ENCODE measurements at places on chromosomes 5 and 9. TPM values are rescaled to one million over a fixed set of nuclear protein-coding genes. Genes with fewer than 3 reads are reported as not detected.

The CTNND2 gene
- total RNA-seq, result 37.3 TPM

The PALM2AKAP2 gene
- 40.9 TPM for total RNA-seq

The SH2D3C gene
- total RNA-seq, result 10.7 TPM

The SMIM23 gene
- total RNA-seq, result not detected

The LHFPL2 gene
- total RNA-seq, result 66.4 TPM

The GPR150 gene
- total RNA-seq, result not detected

The RAI14 gene
- total RNA-seq, result 60.7 TPM

The IFNA21 gene
- not detected for total RNA-seq

The ARSI gene
- total RNA-seq, result 23.5 TPM

The FAF2 gene
- total RNA-seq, result 45.9 TPM

The LCN9 gene
- total RNA-seq, result not detected

The CCDC183 gene
- total RNA-seq, result 2.0 TPM

The PCDHA10 gene
- total RNA-seq, result 4.6 TPM

The FREM1 gene
- total RNA-seq, result 20.4 TPM

The MAPKAP1 gene
- total RNA-seq, result 65.3 TPM

The FST gene
- 11.4 TPM for total RNA-seq

The FCN2 gene
- not detected for total RNA-seq

The NMUR2 gene
- total RNA-seq, result 0.22 TPM

The NTNG2 gene
- total RNA-seq, result 34.3 TPM

The MELK gene
- total RNA-seq, result 9.2 TPM

The BHMT gene
- 9.3 TPM for total RNA-seq

The IRX4 gene
- total RNA-seq, result 0.55 TPM

The SLCO6A1 gene
- not detected for total RNA-seq

The CYLC2 gene
- not detected for total RNA-seq

The RNF208 gene
- total RNA-seq, result 2.7 TPM

The C5orf58 gene
- total RNA-seq, result not detected

The CDHR2 gene
- 0.11 TPM for total RNA-seq

The PBX3 gene
- 48.7 TPM for total RNA-seq

The GABRA1 gene
- 16.5 TPM for total RNA-seq

The SLC27A6 gene
- 7.6 TPM for total RNA-seq

The BRINP1 gene
- total RNA-seq, result 15.3 TPM

The HMMR gene
- 8.6 TPM for total RNA-seq

The ADGRD2 gene
- not detected for total RNA-seq

The HACD4 gene
- total RNA-seq, result 5.1 TPM

The BTF3 gene
- total RNA-seq, result 293 TPM

The UTP15 gene
- 39.7 TPM for total RNA-seq

The SPAG8 gene
- 2.9 TPM for total RNA-seq

The NUTM2F gene
- not detected for total RNA-seq

The TJP2 gene
- 104 TPM for total RNA-seq

The AMBP gene
- not detected for total RNA-seq

The TTC39B gene
- 17.4 TPM for total RNA-seq

The TRIM14 gene
- total RNA-seq, result 4.4 TPM

The GADD45G gene
- total RNA-seq, result 130 TPM

The SMIM33 gene
- not detected for total RNA-seq

The NUTM2G gene
- not detected for total RNA-seq

The SGCD gene
- total RNA-seq, result 46.4 TPM

The SELENOP gene
- total RNA-seq, result 304 TPM

The SPATA31D1 gene
- total RNA-seq, result not detected

The ZFP37 gene
- 22.7 TPM for total RNA-seq

The TNIP1 gene
- 66.5 TPM for total RNA-seq

The ASPN gene
- 81.0 TPM for total RNA-seq

The SOX30 gene
- total RNA-seq, result 0.16 TPM

The COL27A1 gene
- total RNA-seq, result 34.6 TPM

Measured in camera-type eye (tissue), 1 donor.